Tracheal epithelial cell (primary cell): ENCODE measurements at places on chromosomes 1 and 21. TPM values are rescaled to one million over a fixed set of nuclear protein-coding genes. Genes with fewer than 3 reads are reported as not detected.

Gene IGSF21
- not detected in 2 replicates for total RNA-seq

Gene NPR1
- total RNA-seq = 0.48 TPM in 1 of 2 replicates, not detected in the other

Gene BMP8B
- total RNA-seq = 0.72 and 3.0 TPM in 2 replicates

Gene SIK1
- total RNA-seq = 7.0 and 21.5 TPM in 2 replicates

Gene XCL2
- total RNA-seq = not detected in 2 replicates

Gene FNBP1L
- 20.5 and 43.6 TPM in 2 replicates for total RNA-seq

Gene RGS4
- total RNA-seq = 0.21 and 1.2 TPM in 2 replicates

Gene NCF2
- 52.6 and 109 TPM in 2 replicates for total RNA-seq

Gene RHBDL2
- 3.2 and 8.4 TPM in 2 replicates for total RNA-seq

Gene TEX50
- not detected in 2 replicates for total RNA-seq

Gene LAMB3
- 1,263 and 1,900 TPM in 2 replicates for total RNA-seq

Gene ANGPTL3
- total RNA-seq = not detected in 2 replicates

Gene SRRM1
- 18.8 and 23.0 TPM in 2 replicates for total RNA-seq

Gene MATN1
- total RNA-seq = not detected in 2 replicates

Gene FAM43B
- not detected in 2 replicates for total RNA-seq

Gene GORAB
- total RNA-seq = 4.0 and 6.5 TPM in 2 replicates

Gene CFAP74
- total RNA-seq = not detected in 2 replicates

Gene SEC22B
- 13.0 and 19.3 TPM in 2 replicates for total RNA-seq

Gene CDA
- 2.6 and 8.2 TPM in 2 replicates for total RNA-seq

Gene INAVA
- 38.4 and 55.7 TPM in 2 replicates for total RNA-seq

Gene SH2D2A
- total RNA-seq = 1.5 and 3.6 TPM in 2 replicates

Gene FRRS1
- 25.8 and 49.2 TPM in 2 replicates for total RNA-seq

Gene ZNF593OS
- total RNA-seq = not detected in 2 replicates

Gene SERTAD4
- 0.64 and 0.72 TPM in 2 replicates for total RNA-seq
